ENCODE measurements at places on chromosomes 2 and 18.

DNA sequence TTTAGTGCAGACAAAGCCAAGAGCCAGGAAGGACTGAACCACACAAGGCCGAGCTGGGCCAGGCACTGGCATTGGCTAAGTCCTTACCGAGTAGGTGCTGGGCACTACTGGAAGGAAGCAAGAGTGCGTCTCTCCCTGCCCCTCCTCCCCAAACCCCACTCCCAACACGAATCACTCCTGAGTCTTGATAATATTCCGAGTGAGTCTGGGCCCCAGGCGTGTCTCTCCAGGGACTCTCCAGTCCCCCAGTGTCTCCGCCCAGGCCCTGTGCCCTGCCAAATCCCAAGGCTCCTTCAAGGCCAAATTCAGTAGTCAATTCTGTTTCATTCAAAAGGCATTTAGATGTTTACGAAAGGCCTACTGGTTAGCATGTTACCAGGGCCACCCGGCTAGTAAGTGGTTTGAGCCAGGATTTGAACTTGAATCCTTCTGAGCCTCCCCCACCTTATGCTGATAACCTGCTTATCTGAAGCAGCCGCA is 82.8 kb downstream of the GLI2 start:
- DNase-seq: no peak

GRCh38 chr2:128611421-128612320 is 293.0 kb upstream of the HS6ST1 start:
- DNase-seq: no peak

- DNase-seq: no peak
Measured at GRCh38 chr18:62898359-62898758, 183.0 kb downstream of the PHLPP1 start.

- no peak for DNase-seq
Measured at GRCh38 chr2:175005733-175006264, 618 bp upstream of the CHN1 start.

GRCh38 chr2:22821458-22821857 is 563.5 kb upstream of the KLHL29 start:
- DNase-seq: no peak

GRCh38 chr2:35870713-35871112 is 484.9 kb upstream of the CRIM1 start:
- no peak for DNase-seq

- DNase-seq: no peak
Measured at GRCh38 chr2:236525411-236525997, 44.1 kb upstream of the ACKR3 start.

- no peak for DNase-seq
Measured at GRCh38 chr2:234286118-234286598, 210.7 kb downstream of the ARL4C start.

GRCh38 chr2:29218550-29219125 is 103.4 kb downstream of the CLIP4 start:
- no peak for DNase-seq

DNA sequence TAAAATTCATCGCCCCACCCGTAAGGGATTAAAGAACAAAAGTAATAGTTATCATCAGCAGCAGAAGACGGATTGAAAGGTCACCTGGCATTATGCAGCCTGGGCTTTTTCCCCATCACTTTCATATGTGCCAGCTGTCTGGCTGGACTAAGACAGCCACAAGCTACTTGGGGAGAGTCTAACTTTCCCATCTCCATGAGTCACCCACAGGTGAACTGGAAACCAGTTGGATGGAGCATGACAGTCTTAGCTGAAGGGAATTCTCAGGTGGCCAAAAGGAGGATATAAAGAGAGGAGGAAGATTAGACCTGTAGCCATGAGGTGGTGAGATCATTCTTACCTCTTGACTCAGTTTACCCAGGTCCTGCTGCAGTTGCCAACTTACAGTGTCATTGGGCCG is 7.0 kb upstream of the FAM178B start:
- DNase-seq: no peak

DNA sequence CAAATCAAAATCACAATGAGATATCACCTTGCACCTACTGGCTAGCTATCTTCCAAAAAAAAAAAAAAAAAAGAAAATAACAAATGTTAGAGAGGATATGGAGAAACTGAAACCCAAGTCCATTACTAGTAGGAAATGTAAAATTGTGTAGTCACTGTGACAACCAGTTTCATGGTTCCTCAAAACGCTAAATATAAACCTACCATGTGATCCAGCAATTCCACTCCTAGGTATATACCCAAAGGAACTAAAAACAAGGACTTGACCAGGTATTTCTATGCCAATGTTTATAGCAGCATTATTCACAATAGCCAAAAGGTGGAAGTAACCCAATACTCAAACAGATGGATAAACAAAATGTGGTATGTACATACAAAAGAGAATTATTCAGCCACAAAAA is 11.7 kb upstream of the SCRN3 start:
- no peak for DNase-seq

DNA sequence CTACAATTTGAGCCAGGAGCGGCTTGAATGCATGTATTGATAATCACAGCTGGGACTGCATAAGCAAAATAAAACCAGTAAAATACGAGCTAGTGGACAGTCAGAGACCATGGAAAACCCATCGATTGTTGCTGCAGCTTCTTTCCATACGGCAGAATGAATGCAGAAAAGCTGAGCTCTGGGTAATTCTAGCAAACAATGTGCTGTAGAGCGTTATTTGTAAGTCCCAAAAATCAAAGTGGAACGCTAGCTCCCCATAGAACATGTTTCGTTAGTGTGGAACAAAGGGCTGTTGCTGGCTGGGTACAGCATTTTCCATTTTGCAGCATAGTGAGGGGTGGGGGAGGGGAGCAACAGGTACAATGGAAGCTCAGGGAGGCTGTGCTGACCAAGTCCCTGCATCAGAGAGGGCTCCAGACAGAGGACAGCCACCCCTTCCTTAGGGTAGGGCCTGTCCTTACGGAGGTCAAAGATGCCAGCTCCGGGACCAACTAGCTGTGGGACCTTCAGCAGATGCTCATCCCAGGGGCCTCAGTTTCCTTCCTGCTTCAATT is 74.1 kb downstream of the BOD1L2 start:
- no peak for DNase-seq

DNA sequence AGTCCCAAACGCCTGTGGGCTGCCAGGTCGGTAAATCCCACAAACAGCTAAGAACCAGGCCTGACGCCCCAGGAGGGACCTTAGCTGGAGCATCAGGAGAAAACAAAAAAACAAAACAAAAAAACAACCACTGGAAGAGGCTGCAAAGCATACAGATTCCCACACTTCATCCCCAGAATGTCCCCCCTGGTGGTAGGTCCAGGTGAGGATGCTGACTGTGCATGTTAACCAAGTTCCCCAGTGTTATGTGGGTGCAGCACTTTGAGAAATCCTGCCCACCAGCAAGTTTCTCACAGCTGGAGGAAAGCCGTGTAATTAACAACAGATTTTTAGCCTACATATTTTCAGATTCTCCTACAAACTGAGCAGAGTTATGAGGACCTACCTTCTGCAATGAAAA is 15.1 kb downstream of the ST3GAL5 start:
- DNase-seq: no peak

- DNase-seq: no peak
Measured at GRCh38 chr2:112165296-112165695, 27.1 kb downstream of the FBLN7 start.

DNA sequence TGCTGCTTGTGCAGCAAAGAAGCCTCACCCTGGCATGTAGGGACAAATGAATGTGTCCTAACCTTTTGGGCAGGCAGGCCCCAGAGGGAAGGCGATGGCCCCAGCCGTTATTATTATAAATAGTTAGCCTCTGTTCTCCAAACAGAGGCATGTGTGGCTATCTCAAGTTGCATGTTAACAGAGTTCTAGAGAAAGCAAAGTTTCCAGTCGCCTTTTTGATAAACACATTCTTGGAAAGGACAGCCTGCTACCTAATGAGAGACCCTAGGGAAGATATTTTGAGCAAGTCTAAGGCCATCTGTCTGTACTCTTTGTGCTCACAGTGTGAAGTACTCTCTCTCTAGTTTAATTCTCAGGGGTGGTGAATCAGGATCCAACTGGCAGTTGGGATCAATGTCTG is 97.4 kb upstream of the FHL2 start:
- DNase-seq: no peak

Measured in substantia nigra (tissue), 51 donors.